ENCODE measurements at places on chromosomes 2 and 18.

GRCh38 chr2:187422282-187422681 is 25.8 kb downstream of the CALCRL start:
- no peak for DNase-seq

DNA sequence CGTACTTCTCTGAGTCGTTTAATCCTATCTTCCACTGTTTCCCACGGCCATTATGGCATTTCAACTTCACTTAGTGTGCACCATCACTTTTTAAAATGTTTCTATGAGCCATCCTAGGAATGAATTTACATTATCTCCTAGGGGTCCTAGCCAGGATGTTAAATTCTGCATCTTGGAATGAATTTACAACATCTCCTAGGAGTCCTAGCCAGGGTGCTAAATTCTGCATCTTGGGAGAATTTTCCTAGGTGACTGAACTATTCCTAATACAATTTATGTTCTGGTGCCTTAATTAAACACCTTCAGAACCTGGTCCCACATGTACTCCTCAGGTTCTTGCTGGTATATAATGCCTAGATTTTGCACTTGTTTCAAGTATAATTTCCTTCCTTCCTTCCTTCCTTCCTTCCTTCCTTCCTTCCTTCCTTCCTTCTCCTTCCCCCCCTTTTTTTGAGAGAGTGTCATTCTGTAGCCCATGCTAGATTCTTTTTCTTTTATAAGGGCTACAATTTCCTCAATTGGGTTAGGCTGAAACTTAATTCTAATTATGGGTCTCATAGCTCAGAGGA is 72.1 kb downstream of the TBR1 start:
- no peak for DNase-seq

- DNase-seq: no peak
These were observed 1.5 kb downstream of the NDC80 start for GRCh38 chr18:2572892-2573291.

GRCh38 chr2:215447673-215448081 is 11.8 kb upstream of the FN1 start:
- no peak for DNase-seq

DNA sequence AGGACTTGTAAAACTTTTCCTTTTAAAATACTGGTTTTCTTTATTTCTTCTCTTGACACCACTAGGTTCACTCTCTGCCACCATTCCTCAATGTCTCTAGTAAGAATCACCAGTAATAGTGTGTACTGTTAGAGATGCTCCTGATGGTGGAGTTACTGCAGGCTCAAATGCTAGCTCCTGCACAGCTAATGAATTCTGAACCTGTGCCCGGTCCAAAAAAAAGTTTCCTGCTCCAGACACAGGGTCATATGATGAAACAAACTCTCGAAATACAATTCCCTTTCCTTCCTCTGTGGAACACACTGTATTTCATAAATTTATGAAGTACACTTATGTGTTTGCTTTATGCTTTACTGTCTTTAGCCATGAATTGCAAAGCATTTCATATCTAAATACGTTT is 19.2 kb downstream of the PMS1 start:
- DNase-seq: no peak

DNA sequence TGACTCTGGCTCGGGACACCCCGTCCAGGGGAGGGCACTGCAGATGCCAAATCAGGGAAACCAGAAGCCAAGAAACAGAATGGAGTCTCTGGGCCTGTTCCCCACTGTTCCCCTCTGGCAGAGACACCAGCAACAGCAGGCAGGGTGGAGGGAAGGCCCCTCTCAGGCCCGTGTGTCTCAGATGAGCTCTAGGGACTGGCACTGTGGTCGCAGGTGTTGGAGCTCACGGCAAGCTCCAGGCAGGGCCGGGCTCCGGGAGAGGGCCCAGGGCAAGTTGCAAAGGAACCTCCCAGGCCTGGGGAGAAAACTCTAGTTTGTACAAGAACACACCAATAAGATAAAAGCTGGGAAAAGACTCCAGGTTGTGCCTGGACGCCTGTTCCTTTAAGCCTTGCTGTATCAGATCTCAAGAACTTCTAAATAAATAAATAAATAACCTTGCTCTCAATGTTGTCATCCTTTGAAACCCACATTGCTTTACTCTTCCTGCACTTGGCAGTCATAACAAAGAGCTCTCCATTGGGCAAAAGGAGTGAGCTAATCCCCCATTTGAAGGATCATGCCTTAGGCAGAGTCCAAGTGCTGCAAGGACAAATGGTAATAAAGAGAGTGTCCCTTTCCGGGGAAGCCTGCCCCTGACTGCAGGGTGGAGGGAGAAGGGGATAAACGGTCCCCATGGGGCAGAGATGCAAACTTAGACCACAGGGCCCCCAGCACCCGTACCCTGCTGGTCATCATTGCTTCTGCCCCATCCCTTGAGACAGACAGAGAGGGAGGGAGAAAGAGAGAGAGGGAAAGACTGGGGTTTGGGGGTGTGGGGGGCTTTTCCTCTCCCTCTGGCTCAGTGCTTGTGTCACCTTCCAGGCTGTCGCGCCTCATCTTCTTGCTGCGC is 33.3 kb downstream of the CNGA3 start:
- DNase-seq: no peak

DNA sequence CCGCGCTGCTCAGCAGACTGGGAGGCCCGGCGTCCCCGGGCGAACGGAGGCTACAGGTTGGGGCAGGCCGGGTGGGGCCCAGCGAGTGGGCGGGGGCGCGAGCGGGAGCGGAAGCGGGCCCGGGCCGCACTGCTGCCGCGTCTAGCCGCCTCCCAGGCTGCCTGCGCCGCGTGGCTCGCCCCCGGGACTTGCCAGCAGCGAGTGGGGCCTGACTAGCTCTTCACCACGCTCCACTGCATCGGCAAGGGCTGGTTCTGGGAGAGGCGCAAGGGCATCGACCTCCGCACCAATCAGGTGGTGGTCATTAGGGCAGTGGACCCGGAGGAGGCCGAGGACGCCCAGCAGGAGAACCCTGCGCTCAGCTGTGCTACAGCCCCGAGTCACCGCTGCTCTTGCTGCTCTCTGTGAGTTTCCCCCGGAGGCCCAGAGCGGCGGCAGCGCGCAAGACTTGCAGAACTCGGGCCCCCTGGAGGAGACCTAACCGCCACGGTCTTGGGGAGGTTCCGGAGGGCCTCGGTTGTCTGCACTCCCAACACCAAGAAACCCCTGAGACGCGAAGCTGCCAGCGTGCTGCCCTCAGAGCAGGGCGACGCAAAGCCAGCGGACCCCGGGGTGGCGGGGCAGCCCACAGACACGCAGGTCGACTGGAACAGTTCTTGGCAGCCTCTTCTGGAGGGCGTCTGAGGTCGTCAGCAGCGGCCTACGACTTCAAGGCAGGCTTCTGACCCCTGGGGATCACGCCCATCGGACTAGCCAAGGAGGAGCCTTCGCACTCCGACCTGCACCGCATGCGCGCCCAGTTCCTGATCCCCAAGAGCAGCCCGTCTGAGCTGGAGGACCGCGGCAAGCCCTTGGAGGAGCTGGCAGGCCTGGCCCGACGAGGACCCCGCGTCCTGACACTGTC is 27.2 kb upstream of the PTPN2 start:
- peak; percentile 38 for DNase-seq

GRCh38 chr18:27372386-27372785 is 187.3 kb upstream of the CHST9 start:
- no peak for DNase-seq

GRCh38 chr18:31998880-31999412 is 19.7 kb upstream of the RNF125 start:
- DNase-seq: no peak

DNA sequence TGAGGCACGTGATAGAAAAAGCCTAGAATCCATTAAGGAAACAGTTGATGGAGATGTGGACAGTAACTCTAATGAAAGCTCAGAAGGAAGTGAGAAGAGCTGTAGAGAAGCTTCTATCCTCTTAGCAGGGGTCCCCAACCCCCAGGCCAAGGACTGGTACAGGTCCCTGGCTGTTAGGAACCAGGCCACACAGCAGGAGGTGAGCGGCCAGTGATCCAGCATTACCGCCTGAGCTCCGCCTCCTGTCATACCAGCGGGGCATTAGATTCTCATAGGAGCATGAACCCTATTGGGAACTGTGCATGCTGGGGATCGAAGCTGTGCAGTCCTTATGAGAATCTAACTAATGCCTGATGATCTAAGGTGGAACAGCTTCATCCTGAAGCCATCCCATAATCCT is 8.7 kb upstream of the IMP4 start:
- no peak for DNase-seq

- no peak for DNase-seq
These were observed 8.5 kb downstream of the HS6ST1 start for GRCh38 chr2:128310094-128310716.

GRCh38 chr2:99857867-99858444 is 284.4 kb downstream of the AFF3 start:
- no peak for DNase-seq

GRCh38 chr2:222944552-222944951 is 83.7 kb downstream of the ACSL3 start:
- DNase-seq: no peak

DNA sequence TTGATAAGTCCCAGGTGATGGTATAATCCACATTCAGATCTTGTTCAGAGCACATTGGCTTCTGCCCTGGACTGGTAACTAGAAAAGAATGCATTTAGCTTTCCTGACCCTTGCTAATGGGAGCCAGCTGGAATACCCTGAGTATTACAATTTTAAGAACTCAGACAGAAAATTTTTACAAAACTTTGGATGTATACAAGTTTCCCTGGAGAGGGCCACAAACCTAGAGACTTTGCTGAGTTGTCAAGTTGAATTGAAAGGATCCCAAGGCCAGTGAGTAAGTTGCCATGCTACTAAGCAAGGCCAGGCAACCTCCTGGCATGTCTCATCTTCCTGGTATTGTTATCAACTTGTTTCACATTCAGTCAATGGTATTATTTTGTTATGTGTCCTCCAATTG is 20.0 kb upstream of the NABP1 start:
- DNase-seq: no peak

DNA sequence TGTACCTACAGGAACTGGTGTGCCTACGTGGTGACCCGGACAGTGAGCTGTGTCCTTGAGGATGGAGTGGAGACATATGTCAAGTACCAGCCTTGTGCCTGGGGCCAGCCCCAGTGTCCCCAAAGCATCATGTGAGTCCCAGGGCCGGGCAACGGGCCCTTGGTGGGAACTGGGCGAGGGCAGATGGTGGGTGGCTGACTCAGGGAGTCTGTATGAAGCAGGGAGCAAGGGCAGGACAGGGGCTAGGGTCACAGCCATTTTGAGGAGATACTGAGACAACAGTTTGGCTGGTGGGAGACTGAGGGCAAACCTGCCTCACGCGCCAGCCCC is 1.7 kb downstream of the EMILIN1 start:
- no peak for DNase-seq

DNA sequence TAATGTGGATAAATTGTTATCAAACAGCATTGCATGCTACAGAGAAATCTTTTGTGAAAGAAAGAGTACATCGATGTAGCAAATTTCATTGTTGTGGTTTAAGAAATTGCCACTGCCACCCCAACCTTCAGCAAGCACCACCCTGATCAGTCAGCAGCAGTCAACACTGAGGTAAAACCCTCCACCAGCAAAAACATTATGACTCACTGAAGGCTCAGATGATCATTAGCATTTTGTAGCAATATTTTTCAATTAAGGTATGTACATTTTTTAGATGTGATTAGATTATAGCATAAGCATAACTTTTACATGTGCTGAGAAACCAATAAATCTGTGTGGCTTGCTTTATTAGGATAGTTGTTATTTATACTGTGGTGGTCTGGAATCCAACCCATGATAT is 75.5 kb downstream of the ZNF385B start:
- DNase-seq: no peak

DNA sequence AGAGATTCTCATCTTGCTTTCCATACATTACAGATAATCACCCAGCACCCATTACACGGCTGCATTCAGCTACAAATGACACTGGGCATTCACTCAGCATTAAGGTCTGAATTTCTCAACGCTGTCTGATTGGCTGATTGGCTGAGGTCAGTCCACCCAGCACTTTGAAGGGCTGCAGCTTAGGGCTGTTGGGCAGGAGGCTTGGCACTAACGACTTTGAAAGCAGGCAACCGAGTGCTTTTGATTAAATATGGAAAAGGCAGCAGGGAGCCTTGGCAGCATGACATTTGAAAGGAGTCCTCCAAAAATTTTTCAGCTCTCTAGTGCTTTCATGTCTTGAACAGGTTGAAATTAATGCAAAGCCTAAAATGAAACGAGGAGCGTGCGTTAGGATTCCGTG is 253.0 kb downstream of the DCDC2C start:
- DNase-seq: no peak
